ENCODE measurements at places on chromosomes 1 and 21.

GRCh38 chr21:45260191-45260825 is 27.4 kb downstream of the POFUT2 start:
- no peak for DNase-seq

- DNase-seq: peak; percentile 45
Observed at GRCh38 chr1:58762806-58763205, 21.0 kb downstream of the JUN start.

- no peak for DNase-seq
Observed at GRCh38 chr1:205652984-205653383, 21.2 kb upstream of the ELK4 start.

DNA sequence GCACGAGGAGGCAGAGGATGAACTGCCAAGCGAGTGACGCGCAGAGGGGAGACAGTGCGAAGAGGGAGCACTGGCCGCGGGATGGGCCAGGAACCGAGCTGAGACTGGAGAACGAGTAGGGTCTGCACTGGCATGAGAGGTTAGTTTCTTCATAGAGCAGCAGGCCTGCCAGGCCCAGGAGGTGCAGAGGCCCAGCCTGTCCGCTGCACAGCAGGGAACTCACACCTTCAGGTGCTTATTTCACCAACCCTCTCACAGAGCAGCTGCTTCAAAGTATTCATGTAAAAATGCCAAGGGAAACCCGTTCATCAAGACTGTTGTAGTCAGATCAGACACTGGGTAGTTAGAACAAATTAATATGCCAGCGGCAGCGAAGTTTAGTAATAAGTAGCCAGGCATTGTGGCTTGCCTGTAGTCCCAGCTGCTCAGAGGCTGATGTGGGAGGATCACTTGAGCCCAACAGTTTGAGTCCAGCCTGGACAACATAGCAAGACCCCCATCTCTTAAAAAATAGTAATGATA is 144.5 kb downstream of the SLC45A1 start:
- peak; percentile 23 for DNase-seq

DNA sequence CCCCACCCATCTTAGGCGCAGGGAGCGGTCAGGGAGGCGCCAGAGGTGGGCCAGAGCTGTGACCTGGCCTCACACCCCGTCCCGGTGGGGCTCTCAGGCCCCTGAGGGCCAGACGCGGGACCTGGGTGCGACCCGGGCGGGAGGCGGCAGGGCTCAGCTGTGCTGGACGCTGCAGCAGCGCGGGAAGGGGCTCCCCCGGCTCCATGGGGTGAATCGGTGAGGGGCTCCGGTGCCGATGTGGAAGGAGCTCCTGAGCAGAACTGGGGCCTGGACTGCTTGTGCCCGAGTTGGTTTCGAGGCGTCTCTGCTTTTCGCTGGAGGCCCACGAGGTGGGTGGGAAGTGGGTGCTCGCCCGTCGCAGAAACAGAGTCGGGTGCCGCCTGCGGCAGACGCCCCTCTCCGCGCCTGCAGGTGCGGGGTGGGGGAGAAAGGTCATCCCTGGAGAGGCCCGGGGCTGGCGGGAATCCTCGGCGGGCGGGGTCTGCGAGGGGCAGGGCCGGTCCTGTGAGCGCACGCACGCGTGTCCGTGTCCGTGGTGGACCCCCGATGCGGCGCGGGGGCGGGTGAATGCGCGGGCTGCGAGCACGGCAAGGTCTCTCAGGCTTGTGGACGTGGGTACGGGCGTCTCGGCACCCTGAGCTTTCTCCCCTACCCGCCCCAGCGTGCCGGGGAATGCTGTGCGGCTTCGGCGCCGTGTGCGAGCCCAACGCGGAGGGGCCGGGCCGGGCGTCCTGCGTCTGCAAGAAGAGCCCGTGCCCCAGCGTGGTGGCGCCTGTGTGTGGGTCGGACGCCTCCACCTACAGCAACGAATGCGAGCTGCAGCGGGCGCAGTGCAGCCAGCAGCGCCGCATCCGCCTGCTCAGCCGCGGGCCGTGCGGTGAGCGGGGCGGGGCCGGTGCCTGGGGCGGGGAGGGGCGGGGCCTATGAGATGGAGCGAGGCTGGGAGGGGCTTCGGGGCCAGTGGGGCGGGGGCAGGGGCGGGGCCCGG is 20.4 kb downstream of the AGRN start:
- peak; percentile 92 for DNase-seq

DNA sequence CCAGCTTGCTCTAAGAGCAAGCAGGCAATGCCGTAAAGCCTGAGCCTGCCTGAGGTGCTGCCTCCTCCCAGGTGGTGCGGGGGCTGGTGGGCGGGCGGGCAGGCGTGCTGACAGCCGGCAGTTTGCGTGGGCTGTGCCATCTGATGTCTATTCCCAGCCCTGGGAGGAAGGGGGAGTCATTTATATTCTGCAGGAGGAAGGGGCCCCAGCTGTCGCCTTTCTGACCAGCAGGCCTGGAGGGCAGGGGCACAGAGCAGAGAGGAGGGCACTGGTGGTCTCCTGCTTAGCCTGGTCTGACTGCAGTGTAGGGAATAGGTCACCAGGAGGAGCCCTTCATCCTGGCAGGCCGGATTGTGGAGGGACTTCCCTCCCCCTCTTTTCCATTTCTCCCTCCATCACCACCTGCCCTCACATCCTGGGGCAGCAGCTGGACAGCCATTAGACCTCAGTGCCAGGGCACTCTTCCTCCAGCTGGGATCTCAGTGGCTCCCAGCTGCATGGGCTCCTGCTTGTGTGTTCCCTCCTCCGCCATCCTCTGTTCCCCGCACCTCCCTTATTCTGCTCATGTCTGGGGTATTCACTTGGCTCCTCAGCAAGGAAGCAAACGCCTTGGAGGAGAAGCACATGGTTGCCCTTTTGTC is 4.4 kb downstream of the CYB561D1 start:
- DNase-seq: peak; percentile 50

GRCh38 chr1:219467524-219467923 is 145.4 kb downstream of the ZC3H11B start:
- no peak for DNase-seq

DNA sequence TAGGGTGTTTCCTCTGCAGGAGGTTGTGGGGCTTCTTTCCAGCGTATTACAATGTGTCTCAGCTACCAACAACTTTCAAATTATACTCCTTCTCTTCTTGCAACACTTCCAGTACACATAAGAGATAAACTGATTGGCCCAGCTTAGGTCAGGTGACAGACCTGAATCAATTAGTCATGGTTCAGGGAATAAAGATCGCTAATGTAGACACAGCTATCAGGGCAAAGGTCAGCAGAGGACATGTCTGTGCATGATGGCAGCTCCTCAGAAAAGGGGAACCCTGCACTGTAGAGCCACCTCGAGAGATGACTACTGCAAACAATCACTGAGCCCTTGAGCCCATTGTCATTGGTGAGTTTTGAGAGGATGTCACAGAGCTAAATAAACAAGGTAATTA is 36.8 kb upstream of the PKN2 start:
- DNase-seq: no peak

DNA sequence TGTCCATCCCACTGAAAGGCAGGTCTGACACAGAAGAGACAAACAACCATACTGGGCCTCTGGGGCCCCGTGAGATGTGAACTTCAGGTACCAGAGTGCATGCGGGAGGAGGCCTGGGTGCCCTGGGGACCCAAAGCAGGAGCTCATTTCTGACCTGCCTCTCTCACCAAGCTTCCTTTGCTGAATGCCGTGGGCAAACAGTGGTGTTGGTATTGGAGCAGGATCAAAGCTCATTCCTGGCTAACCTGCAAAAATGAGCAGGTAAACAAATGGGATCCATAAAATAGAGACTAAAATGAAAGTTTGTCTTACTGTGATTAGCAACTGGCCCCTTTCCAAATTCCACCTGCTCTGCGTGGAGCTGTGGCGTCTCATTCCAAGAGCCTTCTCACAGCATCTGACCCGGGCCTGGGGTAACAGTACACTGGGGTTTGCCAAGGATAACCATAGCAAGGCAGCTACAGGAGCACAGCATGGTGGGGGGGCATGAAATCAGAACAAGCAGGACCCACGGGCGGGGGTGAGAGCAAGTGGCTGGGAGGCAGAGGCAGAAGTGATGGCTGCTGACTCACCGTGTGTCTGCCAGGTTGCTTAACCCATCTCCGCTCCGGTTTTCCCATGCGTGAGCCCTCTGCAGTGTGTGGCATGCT is 103.6 kb downstream of the KIF26B start:
- DNase-seq: peak; percentile 92

DNA sequence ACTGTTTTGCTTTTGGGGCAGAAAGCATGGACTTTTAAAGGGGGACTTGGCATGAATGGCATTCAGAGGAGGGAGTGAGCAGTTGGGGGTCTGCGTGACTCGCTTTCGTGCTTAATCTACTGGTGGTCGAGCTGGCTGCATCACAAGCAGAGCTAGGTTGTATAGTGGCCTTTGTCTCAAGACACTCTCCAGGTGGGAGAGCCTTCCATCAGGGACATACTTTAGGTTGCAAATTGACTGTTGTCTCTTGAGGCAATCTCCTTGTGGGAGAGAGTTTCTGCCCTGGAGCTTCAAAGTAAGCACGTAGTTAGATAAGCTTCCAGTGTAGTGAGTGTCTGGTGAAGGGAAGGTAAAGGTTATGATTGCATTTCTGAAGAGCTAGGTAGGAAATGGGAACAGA is 93.9 kb downstream of the C1orf21 start:
- no peak for DNase-seq

DNA sequence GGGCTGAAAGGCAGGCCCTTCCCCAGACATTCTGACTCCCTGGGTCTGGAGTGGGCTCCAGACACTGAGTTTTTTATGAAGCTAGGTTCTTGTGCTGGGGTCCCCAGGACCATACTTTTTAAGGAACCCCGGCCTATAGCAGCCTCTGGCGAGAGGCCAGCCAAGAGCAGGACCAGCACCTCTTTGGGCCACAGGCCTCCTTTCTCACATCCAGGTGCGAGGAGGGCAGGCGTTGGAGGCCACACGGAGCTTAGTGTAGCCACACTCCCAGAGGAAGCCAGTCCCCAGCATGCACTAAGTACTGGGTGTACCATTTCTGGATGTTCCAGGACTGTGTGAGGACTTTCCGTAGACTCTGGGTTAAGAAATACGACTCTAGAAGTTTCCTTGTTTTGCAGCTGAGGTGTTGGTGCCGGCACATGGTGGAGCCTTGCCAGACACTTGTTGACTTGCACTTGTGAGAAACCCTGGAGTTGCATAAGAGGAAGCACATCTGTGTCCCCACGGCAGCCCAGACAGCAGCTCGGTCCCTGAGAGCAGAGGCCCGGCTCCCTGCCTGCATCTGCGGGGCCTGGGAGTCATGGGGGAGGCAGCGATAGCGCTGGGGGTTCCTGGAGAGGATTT is 122.2 kb upstream of the VAMP3 start:
- DNase-seq: no peak

GRCh38 chr1:193806079-193807048 is 620.0 kb upstream of the B3GALT2 start:
- no peak for DNase-seq

GRCh38 chr1:16630661-16631247 is 17.4 kb upstream of the NBPF1 start:
- no peak for DNase-seq

GRCh38 chr21:24183077-24183476 is 1424.2 kb downstream of the MRPL39 start:
- no peak for DNase-seq

GRCh38 chr1:245327842-245328241 is 173.1 kb downstream of the KIF26B start:
- DNase-seq: no peak

DNA sequence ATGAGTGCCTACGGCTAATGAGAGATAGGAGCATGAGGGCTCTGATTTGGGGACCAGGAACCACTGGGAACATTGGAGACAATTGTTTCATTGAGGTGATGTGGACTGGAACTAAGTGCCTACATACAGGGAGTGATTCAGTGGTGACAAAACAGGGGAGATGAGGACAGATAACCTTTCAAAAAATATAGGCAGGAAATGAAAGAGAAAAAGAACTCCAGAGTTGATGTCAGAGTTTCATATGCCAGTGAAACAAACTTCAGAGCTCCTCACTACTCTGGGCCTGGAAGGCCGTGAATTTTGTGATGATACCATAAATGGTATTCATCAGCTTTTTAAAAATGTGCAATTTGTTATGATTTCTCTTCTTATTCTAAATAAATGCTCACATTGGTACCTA is 39.3 kb downstream of the FASLG start:
- peak; percentile 75 for DNase-seq

- DNase-seq: no peak
Observed at GRCh38 chr1:236154671-236155398, 12.5 kb downstream of the GPR137B start.

DNA sequence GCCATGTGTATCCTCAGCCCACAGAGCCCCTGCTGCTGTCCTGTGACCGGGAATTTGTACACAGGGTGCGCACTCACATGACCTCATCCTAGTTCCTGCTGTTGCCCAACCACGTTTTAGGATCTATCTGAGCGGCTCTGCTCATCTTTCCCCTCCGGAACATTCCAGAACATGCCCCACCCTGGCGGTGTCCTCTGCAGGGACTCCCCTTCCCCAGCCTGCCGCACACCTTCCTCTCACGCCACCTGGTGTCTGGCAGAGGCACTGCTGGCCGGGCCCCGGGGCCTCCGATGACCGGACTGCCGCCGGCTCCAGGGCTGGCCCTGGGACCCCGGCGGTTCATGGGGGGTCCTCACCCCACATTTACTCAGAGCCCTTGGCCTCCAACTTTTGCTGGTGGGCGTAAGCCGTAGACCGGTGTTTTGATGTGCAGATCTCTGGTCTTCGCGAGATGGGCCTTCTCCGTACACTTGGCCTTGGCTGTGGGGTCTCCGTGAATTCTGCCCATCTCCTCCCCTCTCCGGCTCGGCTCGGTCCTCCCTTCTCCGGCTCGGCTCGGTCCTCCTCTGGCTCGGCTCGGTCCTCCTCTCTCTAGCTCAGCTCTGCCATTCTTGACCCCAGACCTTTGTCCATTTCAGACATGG is 29.5 kb downstream of the ARHGEF16 start:
- peak; percentile 39 for DNase-seq

DNA sequence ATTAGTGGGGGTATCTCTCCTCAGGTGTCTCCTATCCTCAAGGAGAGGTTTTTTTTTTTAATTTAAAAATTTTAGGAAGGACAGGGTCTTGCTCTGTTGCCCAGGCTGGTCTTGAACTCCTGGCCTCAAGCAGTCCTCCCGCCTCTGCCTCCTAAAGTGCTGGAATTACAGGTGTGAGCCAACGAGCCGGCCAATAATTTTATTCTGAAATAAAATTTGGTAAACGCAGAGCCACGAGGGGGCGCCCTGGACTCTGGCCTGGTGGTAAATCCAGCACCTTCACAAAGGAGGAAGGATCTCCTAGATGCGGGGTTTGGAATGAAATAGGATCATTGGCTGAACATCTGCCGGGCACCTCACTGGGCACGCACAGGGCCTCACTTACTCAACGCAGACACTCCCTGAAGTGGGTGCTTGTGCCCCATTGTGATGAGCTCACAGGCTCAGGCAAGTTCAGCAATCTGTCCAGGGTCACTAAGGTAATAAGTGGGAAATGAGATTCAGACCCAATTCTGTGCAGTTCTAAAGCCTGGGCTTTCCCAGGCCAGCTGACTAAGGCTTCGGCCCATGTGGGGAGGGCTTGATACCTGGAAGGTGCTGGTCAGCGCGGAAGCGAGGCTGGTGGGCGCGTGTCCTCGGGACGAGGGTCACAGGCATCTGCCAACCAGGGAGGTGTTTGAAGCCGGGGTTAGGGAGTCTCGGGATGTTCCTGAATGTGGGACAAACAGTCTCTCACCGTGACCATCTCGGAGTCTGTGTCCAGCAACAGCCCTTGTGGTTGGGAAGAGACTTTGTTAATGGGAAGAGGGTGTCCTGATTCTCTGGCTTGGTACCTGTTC is 32.7 kb upstream of the ETV3 start:
- peak; percentile 47 for DNase-seq

- no peak for DNase-seq
Observed at GRCh38 chr1:226223157-226223785, at the start of gene MIXL1. MIXL1 (plus strand) TSS chr1:226223664; CDS start chr1:226223682, 18 bp downstream.

GRCh38 chr1:55337801-55338447 is 122.8 kb upstream of the USP24 start:
- peak; percentile 71 for DNase-seq

All from kidney tubule cell (primary cell).